ENCODE measurements at places on chromosomes 16 and 17.

DNA sequence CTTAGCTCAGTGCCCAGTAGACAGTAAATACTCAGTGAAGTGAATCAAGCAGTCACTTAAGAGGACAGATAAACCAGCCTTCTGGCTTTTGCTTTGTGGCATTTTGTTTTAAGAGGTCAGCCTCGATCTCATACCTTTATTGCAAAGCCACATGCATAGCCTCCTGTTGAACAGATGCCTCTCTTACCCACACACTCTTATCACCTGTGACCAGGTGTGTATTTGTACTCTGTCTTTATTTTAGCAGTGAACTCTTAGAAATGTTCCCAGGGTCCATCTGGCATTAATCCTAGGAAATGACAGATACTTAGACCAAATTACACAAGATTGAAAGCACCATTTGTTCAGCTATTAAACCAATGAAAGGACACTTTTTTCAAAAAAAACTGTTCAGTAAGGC, 1426.5 kb downstream of the CDH11 start:
- no peak for DNase-seq

DNA sequence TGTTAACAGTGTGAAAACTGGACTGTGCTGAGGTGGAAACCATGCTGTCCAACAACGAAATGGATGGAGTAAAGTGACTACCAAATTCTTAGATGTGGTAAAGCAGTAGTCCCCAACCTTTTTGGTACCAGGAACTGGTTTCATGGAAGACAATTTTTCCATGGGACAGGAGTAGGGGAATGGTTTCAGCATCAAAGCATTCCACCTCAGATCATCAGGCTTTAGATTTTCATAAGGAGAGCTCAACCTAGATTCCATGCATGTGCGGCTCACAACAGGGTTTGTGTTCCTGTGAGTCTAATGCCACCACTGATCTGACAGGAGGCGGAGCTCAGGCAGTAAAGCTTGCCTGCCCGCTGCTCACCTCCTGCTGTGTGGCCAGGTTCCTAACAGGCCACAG, 11.5 kb downstream of the SLX4 start:
- DNase-seq: no peak

- DNase-seq: no peak
Measured at GRCh38 chr17:45262516-45263476, 902 bp upstream of the SPATA32 start.

GRCh38 chr16:46853713-46854443, 22.9 kb upstream of the C16orf87 start:
- DNase-seq: peak; percentile 83

DNA sequence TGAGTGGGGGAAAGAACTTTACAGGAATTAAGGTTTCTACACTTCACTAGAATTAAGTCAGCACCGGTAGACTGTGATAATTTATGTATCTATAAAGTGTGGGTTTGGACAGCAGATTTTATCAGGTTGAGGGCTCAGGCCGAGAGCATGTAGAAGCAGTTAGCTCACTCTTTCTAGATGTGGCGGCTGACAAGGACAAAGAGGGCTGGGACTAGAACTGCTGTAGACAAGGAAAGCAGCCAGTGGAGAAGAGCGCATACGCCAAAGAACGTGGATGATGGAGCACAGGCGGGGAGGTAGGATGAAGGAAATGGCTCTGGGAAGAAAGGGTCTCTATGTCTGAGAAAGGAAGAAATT, 504 bp upstream of the GOSR1 start:
- no peak for DNase-seq

- DNase-seq: no peak
Measured at GRCh38 chr17:64130559-64131001, 636 bp upstream of the ERN1 start.

- DNase-seq: no peak
Measured at GRCh38 chr17:66836063-66837005, 1.4 kb downstream of the CACNG5 start.

DNA sequence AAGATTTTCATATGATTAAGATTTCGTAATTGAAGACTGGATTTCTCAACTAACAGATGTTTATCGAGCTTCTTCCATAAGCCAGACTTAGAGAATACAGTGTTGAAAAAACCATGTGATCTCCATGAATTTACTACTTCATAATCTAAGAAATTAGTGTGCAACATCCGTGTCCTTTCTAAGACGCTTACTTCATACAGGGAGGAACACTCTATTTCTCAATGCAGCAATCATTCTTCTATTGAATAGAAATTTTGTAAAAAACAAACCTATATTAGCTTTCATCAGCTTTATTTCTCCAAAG, 946.3 kb downstream of the KCNJ2 start:
- no peak for DNase-seq

DNA sequence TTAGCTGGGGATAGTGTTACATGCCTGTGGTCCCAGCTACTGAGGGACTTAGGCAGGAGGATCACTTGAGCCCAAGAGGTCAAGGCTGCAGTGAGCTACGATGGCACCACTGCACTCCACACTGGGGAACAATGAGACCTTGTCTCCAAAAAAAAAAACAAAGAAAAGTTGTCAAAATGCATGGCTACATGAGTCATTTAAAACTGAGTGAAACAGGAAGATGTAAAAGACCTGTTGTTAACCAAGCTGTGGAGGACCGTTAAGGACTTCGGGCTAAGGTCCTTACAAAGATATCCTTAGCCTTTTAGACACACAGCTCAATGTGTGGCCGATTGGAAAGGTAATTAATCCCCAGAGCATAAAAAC, 25.1 kb downstream of the ZP2 start:
- DNase-seq: no peak

DNA sequence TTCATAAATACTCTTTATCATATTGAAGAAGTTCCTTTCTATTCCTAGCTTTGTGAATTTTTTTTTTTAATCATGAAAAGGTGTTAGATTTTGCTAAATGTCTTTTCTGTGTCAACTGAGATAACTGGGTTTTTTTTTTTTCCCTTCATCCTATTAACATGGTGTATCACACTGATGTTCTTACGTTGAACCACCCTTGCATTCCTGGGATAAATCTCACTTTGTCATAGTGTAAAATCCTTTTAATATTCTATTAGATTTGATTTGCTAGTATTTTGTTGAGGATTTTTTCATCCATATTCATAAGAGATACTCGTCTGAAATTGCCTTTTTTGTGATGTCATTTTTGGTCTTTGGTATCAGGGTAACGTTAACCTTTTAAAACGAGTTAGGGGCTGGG, 49.2 kb downstream of the CHCT1 start:
- DNase-seq: no peak

DNA sequence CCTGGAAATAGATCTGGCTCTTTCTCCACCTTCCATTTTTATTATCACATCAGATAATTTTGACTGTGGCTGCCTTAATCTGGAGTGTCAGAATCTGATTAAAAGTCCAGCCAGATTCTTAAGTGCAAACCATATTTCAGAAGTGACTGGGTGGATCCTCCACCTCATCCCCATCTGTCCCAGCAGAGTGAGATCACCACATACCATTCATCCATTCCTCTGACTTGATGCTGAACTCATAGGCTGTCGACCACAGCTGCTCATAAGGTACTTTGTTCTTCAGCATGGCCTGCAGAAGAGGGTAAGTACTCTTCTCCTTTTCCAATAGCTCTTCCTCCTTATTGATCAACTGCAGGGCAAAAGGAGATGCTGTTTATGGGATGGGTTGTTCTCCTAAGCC, 53.5 kb downstream of the DNAH3 start:
- no peak for DNase-seq

- DNase-seq: no peak
Measured at GRCh38 chr17:48615047-48615962, at the start of gene HOXB8. Gene HOXB8, minus strand, starts transcription at chr17:48615292. Its CDS starts 588 bp downstream, at chr17:48614704.

- no peak for DNase-seq
Measured at GRCh38 chr17:80418589-80418988, 3.6 kb downstream of the ENDOV start.

GRCh38 chr16:86809458-86809955, 231.2 kb downstream of the FOXL1 start:
- DNase-seq: no peak

DNA sequence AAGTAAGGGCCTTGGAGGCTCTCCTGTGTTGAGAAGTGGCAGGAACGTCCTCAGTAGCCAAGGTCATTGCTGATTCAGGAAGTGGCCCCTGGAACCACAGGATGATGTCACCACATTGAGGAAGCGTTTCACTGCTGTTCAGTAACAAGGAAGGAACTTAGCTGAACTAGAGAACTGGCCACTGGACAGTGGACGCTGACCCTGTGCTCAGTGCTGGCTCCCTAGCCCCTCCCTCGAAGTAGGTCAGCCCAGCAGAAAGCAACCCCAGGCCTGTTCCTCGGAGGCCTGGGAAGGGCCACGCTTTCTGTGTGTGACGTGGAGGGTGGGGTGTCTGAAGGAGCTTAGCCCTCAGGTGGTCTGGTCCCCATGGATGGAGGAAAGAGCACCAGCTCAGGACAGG, 58.3 kb downstream of the B9D1 start:
- no peak for DNase-seq

- peak; percentile 49 for DNase-seq
Measured at GRCh38 chr16:77468831-77469230, 34.0 kb upstream of the ADAMTS18 start.

GRCh38 chr17:47376247-47376646, 52.5 kb downstream of the EFCAB13 start:
- no peak for DNase-seq

- no peak for DNase-seq
Measured at GRCh38 chr17:8905331-8905730, 37.9 kb upstream of the PIK3R6 start.

- DNase-seq: no peak
Measured at GRCh38 chr16:22075776-22076175, 16.6 kb upstream of the VWA3A start.

DNA sequence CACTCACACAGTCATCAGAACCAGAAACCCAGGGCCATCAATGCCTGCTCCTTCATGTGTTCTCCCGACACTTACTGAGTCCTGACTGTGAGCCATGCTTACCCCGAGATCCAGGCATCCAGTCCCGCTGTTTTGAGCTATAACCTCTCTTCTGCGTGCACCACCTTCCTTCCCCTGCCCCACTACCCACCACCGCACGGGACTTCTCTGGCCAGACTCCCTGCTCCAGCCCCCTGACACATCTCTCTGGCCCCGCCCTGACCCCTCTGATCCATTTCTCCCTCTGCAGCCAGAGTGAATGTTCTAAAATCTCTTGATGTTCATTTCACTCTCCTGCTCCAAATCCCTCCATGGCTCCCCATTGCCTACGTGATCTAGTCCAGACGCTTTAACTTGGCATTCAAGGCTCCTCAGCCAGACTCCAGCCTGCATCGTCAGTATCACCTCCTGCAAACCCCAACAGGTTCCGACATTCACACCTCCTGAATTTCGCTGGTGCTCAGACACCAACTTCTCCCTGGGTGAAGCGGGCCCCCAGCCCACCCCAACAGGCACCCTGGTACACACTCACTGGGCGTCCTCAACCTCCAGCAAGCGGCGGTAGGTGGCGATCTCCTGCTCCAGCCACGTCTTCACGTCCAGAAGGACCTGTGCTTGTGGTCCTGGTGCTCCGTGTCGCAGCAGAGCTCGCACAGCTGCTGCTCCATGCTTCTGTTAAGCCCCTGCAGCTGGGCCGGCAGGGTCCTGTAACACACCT, 3.1 kb upstream of the KRT17 start:
- no peak for DNase-seq

DNA sequence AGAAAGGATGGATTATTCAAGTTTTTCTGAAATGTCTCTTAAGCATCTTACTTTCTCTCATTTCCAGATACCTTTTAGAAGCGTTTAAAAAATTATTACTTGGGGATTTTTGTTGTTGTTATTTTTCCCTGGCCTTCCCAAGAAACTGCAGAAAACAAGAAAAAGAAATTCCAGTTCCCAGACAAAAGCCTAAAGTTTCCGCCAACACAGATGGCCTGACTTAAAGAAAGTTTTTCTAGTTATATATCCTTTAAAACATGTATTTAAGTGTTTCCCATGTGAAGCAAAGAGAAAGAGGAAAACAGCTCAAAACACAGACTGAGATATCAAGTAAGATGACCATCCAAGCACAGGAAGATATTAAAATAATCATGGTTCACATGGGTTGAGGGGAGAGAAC, 401.7 kb upstream of the MAF start:
- no peak for DNase-seq

GRCh38 chr16:68257251-68257905, 6.9 kb upstream of the SLC7A6 start:
- no peak for DNase-seq

GRCh38 chr16:25176136-25176535, 40.6 kb upstream of the AQP8 start:
- DNase-seq: no peak

GRCh38 chr17:2598166-2598565, 4.7 kb downstream of the PAFAH1B1 start:
- DNase-seq: no peak
